Stimulated activated CD4-positive, alpha-beta T cell treated with anti-CD3 and anti-CD28 coated beads, Interleukin-1b, Interleukin-23, amount 100 ng/mL, for 4 hours (primary cell): ENCODE measurements at places on chromosomes 7 and 10.

DNA sequence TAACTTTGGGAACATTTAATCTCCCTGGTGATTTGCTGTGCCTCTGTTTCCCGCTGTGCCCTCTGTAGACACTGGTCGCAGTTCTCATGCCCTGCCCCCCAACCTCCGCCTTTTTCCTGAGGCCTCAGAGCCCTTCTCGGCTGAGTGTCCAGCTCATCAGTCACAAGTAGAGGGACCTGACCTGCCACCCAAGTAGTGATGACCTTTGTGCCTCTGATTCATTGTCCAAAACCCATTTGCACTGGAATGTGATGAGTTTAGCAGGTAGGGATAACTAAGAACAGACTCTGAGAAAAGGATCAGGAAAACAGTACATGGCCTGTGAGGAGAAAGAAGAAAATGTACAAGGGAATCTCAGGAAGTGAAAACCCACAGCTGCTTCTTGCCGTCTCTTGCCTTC, 58.8 kb downstream of the LANCL2 start:
- DNase-seq, result no peak

DNA sequence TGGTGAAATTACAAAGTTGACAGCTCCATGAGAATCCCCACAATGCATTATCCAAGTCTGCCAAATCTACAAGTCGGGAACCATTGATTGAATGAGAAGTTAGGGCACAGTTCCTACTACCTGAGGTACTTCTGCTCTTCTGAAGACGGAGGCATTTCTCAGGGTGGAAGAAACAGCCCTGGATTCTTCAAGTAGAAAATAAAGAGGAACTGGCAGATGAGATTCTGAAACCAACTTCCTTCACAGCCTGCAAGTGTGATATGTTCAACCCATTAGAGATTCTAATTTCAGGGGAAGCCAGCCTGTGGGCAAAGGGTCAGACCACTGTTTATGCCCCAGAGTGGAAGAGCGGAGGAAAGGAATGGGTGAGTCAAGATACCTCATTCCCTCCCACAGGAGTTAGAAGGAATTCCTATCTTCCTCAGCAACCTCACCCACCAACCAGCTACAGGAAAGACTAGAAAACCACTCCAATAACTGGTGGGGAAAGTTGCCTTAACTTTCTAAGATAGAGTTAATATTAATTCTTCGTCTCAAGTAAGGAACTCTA, 50.5 kb upstream of the BMPER start:
- no peak for DNase-seq

- DNase-seq, result no peak
Observed at GRCh38 chr10:26854524-26854923, 6.2 kb downstream of the ABI1 start.

- DNase-seq, result no peak
Observed at GRCh38 chr7:77563275-77563674, 26.2 kb downstream of the PTPN12 start.

DNA sequence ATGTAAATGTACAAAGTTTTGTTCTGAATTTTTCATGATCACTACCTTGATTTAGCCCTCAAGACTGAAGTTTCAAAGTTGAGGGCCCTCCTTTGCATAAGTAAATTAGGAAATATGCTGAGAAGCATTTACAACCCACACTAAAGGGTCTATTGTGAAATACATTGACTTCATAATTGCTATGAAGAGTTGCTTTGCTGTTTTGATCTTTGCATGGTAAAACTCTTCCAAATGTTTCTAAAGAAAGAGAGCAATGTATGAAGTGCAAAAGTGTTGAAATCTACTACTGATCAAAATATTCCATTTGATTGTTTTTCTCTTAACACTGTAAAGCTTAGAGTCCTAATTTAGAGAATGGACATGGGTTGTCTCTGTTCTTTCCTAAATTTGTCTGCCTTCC, 77.2 kb downstream of the C7orf25 start:
- DNase-seq, result no peak

GRCh38 chr7:27182285-27182841, 2.7 kb downstream of the HOXA11 start:
- DNase-seq, result no peak

DNA sequence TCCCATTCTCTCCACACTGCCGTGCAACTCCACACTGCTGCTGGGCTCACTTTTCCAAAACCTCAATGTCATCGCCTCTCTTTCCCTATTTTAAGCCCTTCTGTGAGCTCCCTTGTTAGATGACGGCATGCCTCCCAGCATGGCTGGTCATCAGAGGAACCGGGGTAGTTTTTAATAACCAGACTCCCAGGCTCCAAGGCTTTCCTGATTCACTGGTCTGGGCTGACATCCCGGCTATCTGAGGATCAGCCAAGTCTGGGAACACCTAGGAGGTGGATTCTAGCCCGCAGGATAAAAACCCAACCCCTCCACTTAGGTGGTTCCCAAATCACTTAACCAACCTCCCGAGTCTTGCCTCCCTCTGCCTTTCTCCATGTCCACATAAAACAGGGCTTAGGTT, 295.4 kb upstream of the FZD8 start:
- DNase-seq, result no peak

DNA sequence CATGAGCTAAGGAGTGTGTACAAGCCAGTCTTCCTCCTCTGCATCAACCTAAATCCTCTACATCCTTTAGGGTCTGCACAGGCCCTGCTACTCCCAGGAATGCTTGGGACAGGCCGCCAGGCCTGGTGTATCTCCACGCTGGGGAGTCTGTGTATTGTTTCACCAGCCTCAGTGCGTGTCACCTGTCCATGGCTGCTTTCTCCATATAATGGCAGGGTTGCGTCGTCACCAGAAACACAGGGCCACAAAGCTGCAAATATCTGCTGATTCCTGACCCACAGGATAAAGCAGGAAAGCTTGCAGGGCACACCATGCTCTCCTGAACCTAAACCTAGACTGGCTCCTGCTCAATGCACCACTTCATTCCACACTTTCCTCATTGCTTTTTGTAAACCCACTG, 45.6 kb downstream of the COBL start:
- no peak for DNase-seq

- DNase-seq, result no peak
Observed at GRCh38 chr7:82404652-82405051, 38.9 kb downstream of the CACNA2D1 start.

DNA sequence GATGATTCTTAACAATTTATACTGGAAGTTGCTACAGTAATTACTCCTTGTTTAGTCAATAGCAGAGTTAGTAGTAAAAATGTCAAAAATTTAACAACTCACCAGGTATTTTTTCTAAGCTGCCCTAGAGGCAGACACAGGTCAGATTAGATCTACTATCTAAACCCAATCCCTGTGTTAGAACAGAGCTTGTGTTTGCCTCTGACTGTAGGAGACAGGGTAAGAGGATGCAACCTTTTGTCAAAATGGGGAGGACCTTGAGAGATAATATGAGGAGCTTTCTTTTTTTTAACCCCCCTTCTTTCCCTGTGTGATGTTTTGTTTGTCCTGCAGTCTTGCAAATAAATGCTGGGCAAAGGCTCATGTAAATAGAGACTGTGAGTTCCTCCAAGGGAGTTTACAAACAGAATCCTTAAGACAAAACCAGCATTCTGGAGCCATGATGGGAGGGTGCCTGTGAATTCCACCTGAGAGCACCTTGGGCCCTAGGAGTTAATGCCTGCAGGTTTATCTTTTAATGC, 353.1 kb downstream of the GATA3 start:
- no peak for DNase-seq

DNA sequence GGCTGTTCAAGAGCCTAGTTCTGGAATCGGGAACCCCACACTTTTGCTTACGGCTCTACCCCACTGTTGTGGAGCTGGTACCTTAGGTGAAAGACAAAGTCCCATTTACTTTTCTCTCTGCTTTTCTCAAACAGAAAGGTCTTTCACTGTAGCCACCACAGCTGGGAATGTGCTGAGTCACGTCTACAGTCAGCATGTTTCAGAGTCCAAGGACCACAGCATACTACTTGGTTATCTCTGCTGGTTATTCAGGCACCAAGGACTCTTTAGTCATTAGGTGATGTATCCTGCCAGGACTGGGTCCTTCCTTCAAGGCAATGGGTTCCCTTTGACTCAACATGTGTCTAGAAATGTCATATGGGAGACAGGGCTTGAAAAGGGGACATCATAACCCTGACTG, 266.8 kb upstream of the STEAP1 start:
- no peak for DNase-seq

DNA sequence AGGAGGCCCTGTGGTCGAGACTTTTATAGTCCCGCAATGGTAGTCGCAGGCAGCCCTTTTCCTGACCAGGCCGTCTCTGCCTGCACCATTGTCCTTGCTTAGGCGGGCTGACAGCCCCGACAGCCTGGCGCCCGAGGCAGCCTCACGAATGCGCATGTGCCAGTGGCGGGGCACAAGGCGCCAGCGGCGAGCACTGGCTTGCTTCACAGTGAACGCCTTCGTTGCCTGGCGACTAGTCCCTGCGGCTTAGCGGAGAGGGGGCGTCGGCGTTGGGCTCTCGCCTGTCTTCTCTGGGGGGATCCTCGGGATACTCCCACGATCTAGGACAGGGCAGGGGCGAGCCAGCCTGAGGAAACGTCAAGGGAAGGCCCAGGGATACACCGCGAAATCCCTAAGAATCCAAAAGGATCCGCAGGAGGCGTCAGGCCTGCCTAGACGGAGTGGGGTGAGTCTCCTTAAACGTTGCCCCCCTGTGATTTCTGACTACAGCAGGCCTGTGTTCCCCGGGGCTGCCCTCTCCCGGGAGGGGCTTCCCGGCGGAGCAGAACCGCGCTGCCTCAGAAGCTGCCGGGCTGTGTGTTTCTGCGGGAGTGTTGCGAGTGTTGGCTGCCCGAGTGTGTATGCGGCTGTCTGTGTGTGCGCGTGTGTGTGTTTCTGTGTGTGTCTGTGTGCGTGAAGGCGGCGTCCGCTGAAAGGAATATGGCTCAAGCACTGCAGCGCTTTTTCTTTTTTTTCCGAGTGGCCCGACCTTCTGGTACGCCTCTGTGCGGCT, 20.5 kb upstream of the ZNF273 start:
- DNase-seq, result no peak

- no peak for DNase-seq
Observed at GRCh38 chr10:94123258-94123995, 129.7 kb downstream of the PLCE1 start.

DNA sequence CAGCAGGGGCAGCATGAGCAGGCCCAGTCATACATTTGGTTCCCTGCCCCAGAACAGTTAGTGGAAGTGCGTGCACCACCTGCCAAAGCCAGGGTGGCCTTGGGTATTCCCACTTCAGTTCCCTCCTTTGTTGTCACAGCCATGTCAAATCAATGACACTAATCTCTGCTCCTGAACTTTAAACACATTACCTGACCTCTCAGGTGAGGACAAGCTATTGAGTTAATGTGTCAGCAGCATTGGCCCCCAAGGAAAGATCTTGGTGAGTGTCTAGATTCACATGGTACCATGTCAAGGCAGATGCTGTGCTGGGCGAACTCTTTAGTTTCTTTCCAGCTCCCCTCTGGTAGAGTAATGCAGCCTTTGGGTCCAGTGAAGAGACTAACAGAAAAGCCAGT, 2.1 kb downstream of the CYP3A5 start:
- DNase-seq, result no peak

GRCh38 chr10:22662733-22663330, 51.5 kb downstream of the PIP4K2A start:
- no peak for DNase-seq

DNA sequence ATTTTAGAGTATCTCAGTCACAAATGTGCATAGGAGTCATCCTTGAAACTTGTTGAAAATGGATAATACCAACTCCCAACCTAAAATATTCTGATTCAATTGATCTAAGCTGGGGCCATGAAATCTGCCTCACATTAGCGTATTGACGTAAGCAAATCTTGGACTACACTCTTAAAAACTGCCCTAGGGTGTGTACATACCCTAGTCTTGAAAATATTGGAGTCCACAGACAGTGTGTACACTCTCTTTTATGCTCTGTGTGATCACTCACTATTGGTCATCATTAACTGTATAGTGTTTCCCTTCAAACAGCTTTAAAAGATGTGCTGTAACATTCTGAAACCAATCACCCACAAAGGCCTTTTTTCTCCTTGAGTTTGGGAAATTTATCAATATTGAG, 102.9 kb upstream of the FERD3L start:
- DNase-seq, result no peak

DNA sequence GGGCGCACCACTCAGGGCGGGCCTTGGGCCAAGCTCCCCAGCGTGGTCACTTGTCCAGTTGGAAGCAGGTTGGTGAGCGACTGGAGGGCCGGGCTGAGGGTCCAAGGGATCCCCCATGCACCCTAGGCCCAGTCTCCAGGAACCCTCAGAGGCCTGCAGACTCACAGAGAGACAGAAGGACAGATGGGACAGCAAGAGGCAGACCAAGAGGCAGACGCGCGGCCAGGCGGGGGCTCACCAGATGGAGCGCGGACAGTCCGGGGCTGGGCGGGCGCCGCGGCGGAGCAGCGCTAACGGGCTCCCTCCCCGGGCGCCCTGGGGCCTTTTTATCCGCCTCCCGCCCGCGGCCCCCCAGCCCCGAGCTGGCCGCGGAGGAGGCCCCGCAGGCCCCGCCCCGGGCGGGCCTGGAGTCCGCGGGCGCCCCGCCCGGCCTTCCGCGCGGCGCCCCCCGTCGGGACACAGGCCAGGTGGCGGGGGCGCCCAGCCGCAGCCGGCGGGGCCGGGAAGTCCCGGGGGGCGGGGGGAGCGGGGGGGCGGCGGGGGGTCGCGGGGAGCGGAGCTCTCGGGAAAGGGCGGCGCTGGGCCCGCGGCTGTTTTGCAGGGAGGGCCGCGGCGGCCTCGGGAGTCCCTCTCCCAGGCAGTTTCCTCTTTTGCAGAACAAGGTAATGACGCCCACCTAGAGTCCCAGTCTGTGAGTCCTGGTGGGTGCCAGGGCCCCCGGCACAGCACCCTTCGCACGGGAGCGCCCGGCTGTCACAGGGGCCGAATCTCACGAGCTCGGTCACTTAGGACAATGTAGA, at the start of gene LOXL4:
Gene LOXL4 (minus strand): TSS at position 301 of the 800 bp plus-strand sequence. CDS start 5,175 bp downstream, outside the sequence.
- no peak for DNase-seq

GRCh38 chr7:149302222-149302621, 40.2 kb downstream of the ZNF783 start:
- DNase-seq, result no peak

DNA sequence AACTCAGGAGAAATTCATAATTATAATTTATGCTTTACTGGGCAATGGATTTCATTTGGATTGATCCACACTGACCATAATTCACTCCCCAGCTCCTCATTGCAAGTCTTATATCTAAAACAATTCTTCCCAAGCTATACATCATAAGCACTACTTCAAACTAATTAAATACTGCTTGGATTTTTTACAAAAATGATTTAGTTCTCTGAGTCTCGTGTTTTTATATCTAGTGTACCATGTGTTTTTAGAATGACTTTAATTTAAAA, 443.8 kb downstream of the GPAM start:
- no peak for DNase-seq

DNA sequence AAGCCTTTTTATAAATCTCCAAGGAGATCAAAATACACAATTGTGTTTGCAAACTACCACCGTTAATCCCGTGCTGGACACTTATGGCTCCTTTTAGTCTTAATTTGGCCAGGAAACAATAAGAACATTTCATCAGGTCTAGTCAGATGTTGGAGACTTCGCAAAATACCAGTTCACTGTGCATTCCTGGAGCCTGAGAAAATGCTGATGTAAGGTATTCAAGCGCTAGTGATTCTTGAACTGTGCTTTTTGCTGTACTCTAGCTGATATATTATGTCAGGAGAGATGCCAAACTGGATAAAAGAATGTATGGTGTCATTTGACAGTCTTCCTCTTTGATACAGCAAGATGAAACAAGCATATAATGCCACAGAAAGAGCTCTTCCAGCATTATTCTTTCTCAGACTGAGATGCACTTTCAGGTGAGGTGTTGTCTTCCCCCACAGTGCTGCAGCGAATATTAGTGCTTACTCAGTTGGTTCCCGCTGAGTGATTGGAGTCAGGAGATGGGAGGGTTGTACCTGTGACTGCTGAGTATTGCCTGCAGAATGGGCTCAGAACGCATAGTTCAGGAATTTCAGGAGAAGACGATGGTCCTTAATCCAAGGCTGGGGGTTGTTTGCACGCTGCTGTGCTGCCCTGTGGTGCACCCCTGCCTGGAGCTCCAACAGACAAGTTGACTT, 59.2 kb downstream of the OGDH start:
- DNase-seq, result no peak
